NCI-H82 (cell line): ENCODE measurements at places on chromosomes 6 and 20.

- DNase-seq = no peak
Observed at GRCh38 chr6:166282394-166283032, 25.7 kb downstream of the PRR18 start.

GRCh38 chr20:33688938-33689424 lies 2.8 kb upstream of the E2F1 start:
- DNase-seq = peak; percentile 42

DNA sequence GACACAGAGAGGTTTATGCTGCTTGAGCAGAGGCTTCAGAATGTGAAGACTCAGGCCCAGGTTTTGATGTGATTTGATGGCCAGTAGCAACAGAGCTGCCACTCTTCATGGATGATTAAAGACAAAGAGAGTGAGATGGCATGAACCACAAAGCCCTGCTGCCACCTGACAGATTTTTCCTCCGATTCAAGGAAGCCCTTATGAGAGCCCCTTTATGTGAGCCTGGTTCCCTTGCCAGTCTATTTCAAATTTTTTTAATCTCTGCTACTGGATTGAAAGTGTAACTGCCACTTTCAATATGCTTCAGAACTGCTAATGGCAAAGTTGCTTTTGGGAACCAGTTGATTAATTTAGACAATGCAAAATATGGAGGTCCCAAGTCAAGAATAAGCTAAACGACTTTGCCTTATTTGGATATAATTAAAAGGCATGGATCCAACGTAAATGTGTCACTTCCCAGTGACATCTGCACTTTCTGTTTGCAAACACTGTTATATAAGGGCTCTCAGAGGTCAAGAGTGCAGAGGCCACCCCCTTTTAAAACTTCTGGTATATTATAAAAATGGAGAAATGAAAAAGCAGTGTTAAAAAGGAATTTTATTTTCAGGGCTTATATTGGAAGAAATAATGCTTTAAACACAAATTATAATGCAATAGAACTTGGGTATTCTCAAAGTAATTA lies 238.9 kb upstream of the FLRT3 start:
- no peak for DNase-seq

- peak; percentile 84 for DNase-seq
Observed at GRCh38 chr6:10555625-10556309, 34.6 kb downstream of the GCNT2 start.

DNA sequence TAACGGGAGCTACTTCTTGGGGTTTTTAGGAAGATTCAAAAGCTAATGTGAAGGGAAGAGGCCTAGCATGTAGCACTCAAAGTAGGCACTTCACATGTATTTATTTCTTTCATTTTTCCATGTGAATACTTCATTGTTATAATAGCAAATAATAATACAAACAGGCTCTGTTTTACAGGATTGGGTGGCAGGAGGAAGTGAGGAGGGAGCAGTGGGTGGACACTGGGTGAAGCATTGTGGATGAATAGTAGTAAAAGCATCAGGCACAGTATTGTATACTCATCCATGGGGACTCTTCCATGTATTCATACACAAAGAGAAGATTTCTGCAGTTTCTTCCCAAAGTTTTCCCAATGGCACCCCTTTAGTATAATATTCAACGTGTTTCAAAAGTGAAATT lies 38.4 kb upstream of the SNRPB2 start:
- no peak for DNase-seq

DNA sequence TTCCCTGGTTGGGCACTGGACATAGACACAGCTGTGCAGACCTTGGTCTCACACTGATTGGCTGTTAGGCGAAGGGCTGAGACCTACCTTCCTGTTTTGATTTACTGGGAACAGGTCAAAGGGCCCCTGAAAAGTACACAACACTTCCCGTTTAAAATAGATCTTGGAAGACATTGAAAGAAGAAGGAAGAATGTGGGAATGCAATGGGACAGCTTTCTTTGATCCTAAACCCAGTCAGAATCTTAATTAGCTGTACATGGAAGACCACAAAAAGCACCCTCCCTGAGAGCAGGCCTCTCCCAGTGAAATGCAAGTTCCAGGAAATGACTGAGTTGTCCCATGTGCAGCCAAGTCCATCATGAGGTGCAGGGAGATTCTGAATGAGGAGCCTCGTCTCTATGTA lies 83.6 kb upstream of the EXOC2 start:
- DNase-seq = no peak

DNA sequence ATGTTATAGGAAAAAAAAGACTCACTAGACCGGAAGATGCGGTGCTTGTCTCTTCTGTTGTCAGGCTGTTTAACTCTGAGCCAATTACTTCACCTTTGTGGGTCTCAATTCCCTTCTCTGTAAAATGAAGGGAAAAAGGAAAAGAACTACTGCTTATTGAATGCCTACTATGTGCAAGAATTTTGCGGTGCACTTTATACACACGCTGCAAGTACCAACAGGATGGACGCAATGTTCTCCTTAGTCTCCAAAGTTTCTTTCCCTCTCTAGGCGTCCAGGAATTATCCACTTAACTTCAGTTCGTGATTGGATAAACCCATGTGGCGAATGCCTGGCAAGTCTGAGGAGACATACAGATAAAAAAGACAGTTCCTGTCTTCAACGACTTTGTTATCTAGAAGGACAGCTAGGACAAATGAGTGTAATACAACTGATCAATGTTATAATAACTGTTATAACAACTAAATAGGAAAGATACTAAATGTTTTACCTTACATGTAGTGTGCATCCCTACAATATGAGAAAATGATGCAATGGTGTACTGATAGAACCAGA lies 69.0 kb upstream of the JARID2 start:
- peak; percentile 77 for DNase-seq

GRCh38 chr6:123233336-123233735 lies 237.3 kb downstream of the CLVS2 start:
- no peak for DNase-seq

GRCh38 chr6:154555073-154555677 lies 44.7 kb upstream of the CNKSR3 start:
- no peak for DNase-seq
